ENCODE measurements at places on chromosomes 7 and 10.

DNA sequence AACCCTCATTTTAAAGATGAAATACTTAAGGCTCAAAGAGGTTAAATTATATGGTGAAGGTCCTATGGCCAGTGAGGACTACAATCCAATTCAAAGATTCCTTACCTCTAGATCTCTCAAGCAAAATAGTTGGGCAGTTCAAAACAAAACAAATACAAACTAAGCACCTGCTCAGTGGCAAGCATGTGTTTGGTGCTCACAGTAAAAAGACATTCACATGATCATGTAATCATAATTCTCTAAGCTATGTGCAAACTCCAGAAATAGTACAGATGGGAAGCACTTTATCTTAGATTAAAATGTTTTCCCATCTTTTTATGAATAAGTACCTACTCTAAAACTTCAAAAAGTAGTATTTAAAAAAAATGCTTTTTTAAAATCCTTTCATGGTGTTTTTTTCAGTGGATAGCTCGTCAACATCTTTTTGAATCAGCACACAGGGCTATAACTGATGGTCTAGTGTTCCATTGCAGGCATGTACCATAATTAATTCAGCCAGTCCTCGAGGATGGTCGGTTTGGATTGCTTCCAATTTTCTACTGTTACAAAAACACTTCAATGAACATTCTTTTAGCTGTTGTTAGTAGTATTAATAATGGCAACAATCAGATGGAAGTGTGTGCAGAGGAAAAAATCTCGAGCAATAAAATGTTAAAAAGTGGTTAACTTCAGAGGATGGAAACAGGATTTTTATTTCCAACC, 58.4 kb downstream of the CHCHD3 start:
- no peak for DNase-seq

- DNase-seq, result no peak
Observed at GRCh38 chr7:74253331-74253730, 868 bp downstream of the RFC2 start.

DNA sequence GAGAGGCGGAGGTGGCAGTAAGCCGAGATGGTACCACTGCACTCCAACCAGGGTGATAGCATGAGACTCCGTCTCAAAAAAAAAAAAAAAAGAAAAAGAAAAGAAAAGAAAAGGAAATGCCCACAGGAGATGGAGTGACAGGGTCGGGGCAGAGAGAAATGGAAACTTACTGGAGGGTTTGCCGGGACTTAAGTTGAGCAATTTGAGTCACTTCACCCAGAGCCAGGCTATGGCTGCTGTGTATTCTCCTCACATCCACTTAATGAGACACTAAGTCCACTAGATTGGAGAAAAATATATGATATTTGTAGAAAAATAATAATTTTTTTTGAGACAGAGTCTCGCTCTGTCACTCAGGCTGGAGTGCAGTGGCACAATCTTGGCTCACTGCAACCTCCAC, 4.6 kb upstream of the PFKFB3 start:
- DNase-seq, result no peak

DNA sequence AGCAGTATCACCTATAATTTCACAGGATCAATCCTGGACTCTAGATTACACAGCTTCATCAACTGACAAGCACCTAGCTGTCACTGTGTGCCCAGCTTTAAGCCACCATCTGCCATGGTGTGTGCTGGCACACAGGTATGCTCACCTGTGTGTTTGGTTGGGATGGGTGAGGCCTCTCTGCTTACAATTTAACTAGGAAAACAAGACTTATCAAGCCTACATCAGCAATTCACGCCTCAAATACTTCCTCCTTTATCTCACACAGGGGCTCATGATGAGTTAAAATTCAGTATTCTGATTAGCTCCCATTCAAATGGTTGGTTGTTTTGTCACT, 608.2 kb downstream of the PARD3 start:
- no peak for DNase-seq

GRCh38 chr7:35253710-35254495, at the start of gene TBX20:
Gene TBX20, minus strand, starts transcription at chr7:35254100. Its CDS starts 480 bp downstream, at chr7:35253620.
- DNase-seq, result no peak

DNA sequence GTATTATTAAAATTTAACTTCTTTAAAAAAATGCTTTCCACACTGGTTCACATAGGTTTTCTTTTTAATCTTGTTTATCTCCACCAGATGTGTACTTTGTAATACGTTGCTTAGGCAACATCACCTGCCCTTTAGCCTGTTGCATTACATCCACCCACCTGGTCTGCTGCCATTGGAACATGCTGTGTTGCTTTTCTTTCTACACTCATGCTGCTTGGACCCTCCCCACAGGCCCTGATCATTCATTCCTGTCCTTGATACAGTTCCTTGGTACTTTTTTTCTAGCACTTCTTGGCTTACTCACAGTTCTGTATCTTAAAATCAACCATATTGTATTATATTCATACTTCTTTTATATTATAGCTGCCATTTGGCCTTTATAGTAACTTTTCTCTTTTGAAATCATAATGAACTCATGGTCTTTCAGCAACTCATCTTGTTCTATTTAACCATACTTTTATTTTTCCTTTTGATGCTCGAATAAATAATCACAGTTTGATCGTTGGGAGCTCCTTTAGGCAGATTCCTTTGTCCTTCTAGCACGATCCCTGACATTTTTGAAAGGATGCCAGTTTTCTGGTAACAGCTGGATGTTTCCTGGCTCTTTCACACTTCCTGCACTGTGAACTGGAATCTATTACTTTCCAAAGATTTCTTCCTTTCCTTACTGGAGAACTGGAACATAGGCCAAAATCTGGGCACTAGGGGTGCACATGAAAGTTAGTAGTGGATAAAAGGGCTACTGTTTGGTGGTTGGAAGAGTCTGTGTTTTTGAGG, 125.1 kb downstream of the CDK14 start:
- DNase-seq, result no peak

DNA sequence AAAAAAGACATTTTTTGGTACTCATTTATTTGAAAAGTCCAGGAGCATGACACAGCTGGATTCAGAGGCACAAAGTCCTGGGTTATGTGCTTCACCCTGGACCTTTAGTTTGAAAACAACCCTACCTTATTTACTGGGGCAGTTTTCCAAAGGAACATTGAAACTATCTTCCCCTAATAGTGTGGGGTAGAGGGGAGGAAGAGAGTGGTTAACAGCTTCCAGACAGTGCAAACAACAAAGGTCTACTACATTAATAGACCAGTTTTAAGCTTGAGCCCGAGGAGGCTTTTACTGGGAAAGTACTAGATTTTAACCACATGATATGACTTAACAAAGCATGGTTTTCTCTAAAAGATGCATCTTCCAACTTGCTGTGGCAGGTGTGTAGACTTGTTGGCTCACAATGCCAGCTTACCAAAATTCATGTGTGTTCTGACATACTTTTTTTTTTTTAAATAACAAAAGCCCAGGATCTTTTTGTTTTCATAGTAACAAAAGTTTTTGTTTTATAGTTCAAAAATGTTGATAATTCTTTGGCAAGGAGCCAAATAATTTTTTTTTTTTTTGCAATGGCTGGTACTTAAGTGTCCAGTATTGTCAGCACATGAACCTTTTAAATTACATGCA, 1.8 kb downstream of the GSTO1 start:
- DNase-seq, result no peak

GRCh38 chr10:44459671-44460070, 74.8 kb upstream of the CXCL12 start:
- no peak for DNase-seq

GRCh38 chr10:97920865-97921264, 71.2 kb downstream of the GOLGA7B start:
- no peak for DNase-seq

DNA sequence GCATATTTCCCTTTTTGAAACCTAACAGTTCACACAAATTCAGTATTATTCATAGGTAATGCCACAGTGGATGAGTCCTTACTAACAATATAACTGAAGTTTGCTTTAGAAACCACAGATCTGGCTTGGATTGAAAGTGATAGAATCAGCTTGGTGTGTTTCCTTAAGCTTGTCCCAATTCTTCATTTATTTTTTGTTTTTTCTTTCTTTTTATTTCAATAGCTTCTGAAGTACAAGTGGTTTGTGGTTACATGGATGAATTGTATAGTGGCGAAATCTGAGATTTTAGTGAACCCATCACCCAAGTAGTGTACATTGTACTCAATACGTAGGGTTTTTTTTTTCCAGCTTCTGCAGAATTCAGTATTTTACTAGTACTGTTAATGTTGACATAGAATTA, 518.2 kb upstream of the SEMA3D start:
- no peak for DNase-seq

DNA sequence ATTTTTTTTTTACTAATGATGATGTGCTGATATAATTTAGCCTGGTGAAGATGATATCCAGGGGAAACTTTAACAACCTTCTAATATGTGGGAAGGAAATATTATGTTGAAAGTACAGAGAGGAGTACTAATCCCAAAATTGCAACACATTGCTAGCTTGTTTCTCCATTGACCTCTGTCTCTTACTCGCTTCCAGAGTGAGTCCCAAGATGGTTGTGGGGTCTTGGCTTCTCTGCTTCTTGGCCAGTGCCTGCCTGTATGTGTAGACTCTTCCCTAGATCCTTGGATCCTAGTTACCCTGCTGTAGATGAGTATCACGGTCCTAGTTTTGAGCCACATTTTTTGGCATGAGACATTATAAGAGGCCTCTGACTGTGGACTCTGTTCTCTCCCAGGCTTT, 17.5 kb downstream of the BMPER start:
- DNase-seq, result no peak

DNA sequence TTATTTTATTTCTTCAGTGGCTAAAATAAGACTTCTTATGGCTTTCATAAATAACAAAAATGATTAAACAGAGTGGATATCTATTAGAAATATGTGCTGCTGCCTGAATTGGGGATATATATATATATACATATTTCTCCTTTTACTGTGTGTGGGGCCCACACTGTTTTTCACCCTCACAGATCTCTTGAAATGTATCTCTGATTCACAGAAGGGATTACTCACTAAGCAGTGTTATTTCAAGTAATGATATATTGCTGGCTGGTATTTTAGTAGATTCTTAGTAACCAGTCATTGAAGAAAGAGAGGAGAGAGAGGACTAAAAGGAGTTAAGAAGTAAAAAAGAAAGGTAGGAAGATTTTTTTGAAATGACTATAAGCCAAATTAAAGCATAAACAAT, 308.6 kb upstream of the NRP1 start:
- DNase-seq, result no peak

GRCh38 chr7:55884321-55884720, 2.9 kb upstream of the ZNF713 start:
- no peak for DNase-seq

- DNase-seq, result no peak
Observed at GRCh38 chr10:97220355-97220754, 34.6 kb upstream of the SLIT1 start.

- no peak for DNase-seq
Observed at GRCh38 chr10:113108194-113108835, 158.3 kb downstream of the TCF7L2 start.

GRCh38 chr7:101933688-101934121, 116.3 kb downstream of the CUX1 start:
- no peak for DNase-seq

DNA sequence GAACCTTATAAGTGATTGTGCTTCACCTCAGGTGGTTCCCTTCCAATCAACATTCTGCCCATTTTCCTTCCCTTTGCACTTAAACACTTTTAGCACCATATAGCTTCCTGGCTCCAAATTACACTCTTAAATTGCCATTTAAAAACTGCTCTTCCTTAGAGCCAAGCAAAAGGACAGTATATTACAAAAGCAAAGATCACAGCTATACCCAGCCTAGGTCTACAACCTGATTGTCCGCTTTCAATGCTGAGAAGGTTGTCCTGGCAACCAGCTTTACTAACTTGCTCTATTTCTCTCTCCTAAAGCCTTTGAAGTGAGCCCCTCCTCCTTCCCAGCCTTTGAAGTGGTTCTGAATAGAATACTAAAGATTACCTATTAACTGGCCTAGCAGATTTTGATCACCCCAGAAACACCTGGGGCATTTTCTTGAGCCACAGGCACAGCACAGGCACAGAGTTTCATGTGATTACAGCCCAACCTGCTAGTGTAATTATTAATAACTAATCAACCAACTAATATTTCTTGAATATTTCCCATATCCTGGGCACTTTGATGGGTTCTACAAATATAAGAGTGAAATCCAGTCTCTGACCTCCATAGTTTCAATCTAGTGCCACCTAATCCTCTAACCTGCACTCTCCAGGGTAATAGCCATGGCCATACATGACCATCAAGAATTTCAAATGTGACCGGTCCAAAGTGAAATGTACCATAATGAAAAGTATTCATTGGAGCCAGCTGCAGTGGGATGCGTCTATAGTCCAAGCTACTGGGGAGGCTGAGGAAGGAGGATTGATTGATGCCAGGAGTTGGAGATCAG, 63.6 kb upstream of the TRIM24 start:
- no peak for DNase-seq

- no peak for DNase-seq
Observed at GRCh38 chr7:123665157-123665556, 9.5 kb downstream of the LMOD2 start.

- DNase-seq, result no peak
Observed at GRCh38 chr7:29610086-29610485, 46.5 kb downstream of the PRR15 start.

- DNase-seq, result no peak
Observed at GRCh38 chr10:33164060-33164709, 170.3 kb downstream of the NRP1 start.
